ENCODE measurements at places on chromosomes 7 and 10.

- DNase-seq, result no peak
These were observed 69.4 kb downstream of the ZRANB1 start for GRCh38 chr10:125011171-125011925.

DNA sequence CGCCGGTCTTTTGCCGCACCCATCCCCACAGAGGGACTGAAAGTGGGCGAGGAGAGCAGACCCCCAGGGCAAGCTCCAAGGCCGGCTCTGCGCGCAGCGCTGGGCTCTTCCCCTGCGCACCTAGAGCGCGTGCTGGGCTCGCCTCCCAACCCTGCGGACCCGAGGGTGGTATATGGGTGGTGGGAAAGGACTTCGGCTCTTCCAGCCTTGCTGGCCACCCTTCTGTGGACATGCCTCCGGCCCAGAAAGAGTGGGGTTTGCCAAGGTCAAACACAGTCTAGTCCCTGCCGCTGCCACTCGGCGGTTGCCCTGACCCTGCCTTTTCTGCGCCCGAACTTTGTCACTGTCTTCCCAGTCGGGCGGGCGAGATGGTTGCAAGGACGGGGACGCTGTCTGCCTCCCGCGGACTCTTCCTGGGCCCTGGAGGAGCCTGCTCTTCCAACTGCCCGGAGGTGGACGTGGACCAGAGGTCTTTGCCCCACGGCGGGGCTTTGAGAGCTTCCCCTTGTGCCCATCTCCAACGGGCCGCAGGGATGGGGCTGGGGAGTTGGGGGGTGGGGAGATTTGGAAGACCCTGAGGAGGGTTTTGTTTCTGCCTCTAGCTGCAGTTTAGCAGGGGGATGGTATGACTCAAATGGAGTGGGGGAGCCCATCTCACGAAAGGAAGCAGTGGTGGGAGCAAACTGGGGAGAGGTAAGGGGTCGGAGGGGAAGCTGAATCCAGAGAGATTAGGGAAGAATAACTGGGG lies 1.5 kb downstream of the ADCY1 start:
- no peak for DNase-seq

- no peak for DNase-seq
These were observed 108.2 kb downstream of the LHPP start for GRCh38 chr10:124569623-124570470.

GRCh38 chr7:85713171-85713570 lies 526.3 kb upstream of the SEMA3D start:
- no peak for DNase-seq

DNA sequence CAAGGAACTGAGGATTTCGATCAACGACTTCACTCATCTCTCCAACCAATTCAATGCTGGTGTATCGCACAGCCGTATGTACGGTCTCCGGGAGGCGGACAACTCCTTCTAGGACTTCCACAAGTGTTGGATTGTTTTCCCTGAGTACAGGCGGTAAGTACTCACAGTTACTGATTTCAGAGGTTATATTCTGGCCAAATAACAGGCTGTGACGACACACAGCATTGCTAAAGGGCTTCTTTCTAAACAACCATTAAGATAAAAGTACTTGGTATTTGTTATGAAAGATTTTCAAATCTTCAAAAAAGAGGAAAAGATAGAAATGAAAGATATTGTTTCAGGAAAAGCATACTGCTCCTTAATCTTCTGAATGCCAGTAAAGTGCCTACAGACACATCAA lies 52.2 kb downstream of the IRF5 start:
- no peak for DNase-seq

DNA sequence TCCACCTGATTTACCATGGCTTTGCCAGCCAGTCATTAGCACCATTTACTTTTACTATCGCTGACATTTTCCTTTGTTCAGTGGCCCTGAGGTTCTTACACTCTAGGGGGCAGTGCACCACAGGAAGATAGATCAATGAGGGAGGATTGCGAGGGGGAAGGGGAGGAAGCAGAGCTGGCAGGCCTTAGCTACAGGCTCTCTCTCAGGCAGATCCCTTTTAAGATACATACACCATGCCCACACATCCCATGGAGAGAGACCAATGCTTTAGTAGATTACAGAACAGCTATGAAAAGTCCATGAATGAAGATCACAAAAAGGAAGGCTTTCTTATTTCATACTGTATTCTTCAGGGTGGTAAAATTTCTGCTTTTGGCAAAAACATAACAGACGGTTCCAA lies 47.4 kb downstream of the DENND11 start:
- peak; percentile 70 for DNase-seq

- no peak for DNase-seq
These were observed 578.6 kb upstream of the FOXK1 start for GRCh38 chr7:4103352-4104091.

- DNase-seq, result no peak
These were observed 482.8 kb upstream of the ZMIZ1 start for GRCh38 chr10:78585952-78586351.

DNA sequence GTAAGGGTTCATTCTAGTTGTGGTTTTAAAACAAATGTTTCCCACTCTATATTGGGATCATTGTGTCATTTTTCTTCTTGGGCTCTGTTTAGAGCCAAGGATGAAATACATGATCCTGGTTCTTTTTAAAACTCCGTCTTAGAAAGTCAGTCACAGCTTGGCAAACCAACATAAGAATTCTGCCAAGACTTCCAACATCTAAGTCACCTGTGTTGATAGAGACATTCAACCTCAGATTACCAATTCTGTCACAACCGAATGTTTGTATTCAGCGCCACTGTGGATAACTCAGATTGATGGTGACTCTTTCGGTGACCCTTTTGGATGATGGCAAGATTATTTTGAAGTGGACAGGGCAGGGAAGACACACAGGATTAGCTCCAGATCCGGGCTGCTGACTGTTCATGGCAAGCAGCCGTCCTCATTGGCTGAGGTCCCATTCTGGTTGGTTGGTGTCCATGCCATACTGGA lies 255.4 kb downstream of the ARHGAP21 start:
- no peak for DNase-seq

GRCh38 chr7:23713285-23714149 lies 3.5 kb downstream of the STK31 start:
- DNase-seq, result no peak
